CD4-positive, alpha-beta T cell treated with Interleukin-17A for 4 hours (primary cell): ENCODE measurements at places on chromosomes 11 and 22.

- no peak for DNase-seq
Measured at GRCh38 chr11:46597609-46598219, 3.9 kb upstream of the AMBRA1 start.

GRCh38 chr11:86245369-86246292 lies 1.1 kb downstream of the EED start:
- peak; percentile 18 for DNase-seq

DNA sequence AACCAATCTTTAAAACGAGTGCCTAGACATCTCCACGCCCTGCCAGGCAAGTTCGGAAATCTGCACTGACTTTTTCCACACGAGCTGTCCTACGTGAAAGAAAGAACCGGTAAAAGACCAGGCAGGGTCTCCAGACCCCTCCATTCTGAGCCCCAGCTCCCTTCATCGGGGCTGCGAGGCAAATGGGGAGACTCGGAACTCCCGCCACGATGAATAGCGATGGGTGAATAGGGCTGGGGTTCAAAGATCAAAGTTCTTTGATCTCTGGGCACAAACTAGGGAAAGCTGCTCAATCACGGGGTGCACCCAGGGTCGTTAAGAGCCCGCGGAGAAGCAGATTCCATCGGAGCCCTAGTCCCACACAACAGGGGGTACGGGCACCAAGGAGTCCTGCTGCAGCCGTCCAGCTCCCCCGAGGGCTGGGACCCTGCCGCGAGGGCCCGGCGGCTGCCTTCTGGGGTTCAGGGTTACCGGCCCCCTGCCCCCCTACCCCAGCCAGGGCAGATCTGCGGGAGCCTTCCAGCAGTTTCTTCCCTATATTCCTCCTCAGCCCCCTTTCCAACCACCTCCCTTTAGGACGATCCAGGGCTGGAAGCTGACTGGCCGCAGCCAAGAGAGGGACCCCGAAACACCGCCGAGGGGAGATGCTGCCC lies 1.1 kb downstream of the LRP4 start:
- peak; percentile 8 for DNase-seq

DNA sequence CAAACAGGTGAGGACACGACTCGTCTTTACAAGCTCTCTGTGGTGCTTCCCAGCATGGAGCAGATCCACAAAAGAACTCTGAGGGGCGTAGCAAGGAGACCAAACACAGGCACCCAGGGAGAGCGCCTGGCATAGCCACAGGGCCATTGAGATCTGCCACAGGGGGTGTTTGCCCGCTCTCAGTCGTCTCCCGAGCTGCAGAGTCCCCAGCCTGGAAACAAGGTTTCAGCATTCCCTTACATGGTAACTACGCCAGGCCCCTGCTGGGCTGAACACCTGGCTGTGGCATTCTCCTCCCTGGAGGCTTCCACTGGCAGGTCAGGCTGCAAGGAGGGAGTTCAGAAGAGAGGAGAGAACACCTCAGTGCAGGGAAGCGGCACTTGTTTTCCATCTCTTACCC lies 962.1 kb downstream of the NTM start:
- DNase-seq = no peak

DNA sequence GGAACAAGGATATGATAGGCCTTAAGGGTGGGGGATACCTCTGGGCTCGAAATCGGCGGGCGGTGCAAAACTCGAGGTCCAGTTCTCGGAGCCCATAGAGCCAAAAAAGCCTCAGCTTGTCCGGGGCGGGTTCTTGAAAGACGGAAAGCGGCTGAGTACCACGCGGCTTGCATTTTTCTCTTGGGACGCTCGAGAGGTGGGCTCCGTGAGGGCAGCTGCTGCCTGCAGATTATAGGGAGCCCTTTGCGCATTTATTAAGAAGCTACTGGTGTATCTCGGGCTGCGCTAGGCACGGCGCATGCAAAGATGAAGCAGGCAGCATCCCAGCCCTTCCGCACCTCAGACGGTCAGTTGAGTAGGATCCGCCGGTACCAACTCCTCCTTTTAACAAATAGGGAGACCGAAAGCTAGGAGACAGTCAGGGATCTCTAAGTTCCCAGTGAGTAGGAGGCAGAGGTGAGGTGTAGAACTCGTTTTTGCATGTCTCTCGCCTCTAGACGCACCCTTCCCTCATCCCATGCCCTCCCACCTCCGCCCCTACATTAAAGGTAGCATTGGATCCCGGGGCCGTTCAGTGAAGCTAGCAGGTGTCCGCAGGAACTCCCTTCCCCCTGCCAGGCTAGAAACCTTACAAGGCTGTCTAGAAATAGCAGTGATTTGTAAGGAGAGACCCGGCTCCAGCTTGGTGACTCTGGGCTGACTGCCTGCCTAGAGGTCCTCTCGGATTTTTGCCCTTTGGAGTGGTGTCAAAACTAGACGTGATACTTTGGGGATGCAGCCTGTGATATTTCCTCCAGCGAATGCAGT lies 768 bp downstream of the LDHA start:
- DNase-seq = peak; percentile 47
